ENCODE measurements at places on chromosomes 1 and 21. TPM values are rescaled to one million over a fixed set of nuclear protein-coding genes. Genes with fewer than 3 reads are reported as not detected.
A peak's percentile ranks its signal among the peaks of the same experiment; 100 is the strongest.

The MMEL1 gene
- 0.31 TPM for total RNA-seq

The CD53 gene
- total RNA-seq: 8.2 TPM

The INAVA gene
- total RNA-seq: 1.2 TPM

The PGBD5 gene
- total RNA-seq: 10.3 TPM

The ATPAF1 gene
- total RNA-seq: 44.2 TPM

The TMCO1 gene
- 60.3 TPM for total RNA-seq

The ARPC5 gene
- 105 TPM for total RNA-seq

The PIK3CD gene
- 1.4 TPM for total RNA-seq

The ERICH3 gene
- 0.04 TPM for total RNA-seq

The SPATA17 gene
- 3.0 TPM for total RNA-seq

The PGBD2 gene
- total RNA-seq: 5.4 TPM

The CGN gene
- total RNA-seq: 0.35 TPM

The DMRTA2 gene
- 0.04 TPM for total RNA-seq

The LORICRIN gene
- not detected for total RNA-seq

GRCh38 chr1:50271968-50272578 lies 151.2 kb downstream of the DMRTA2 start:
- DNase-seq: no peak

DNA sequence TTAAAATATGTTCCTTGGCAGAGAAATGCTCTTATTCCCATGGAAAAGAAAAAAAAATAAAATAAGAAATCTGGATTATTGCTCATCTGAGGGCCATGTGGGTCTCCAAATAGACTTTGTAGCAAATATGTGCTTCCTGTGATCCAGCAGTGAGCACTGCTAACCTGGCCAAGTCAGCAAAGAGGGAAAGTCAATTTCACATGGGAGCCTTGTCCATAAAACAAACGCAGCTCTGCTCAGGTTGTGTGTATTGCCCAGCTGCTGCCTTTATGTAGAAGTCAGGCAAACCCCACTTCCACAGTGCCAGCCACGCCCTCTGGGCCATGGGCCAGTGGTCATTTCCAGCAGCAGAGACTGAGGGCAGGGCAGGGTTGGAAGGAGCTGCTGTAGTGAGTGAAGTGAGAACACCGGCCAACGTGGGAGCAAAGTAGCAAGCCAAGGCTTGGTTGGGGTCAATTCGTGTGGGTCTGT lies 174.3 kb downstream of the LYPLAL1 start:
- DNase-seq: peak; percentile 98

GRCh38 chr1:198700016-198700392 lies 61.2 kb downstream of the PTPRC start:
- no peak for DNase-seq

DNA sequence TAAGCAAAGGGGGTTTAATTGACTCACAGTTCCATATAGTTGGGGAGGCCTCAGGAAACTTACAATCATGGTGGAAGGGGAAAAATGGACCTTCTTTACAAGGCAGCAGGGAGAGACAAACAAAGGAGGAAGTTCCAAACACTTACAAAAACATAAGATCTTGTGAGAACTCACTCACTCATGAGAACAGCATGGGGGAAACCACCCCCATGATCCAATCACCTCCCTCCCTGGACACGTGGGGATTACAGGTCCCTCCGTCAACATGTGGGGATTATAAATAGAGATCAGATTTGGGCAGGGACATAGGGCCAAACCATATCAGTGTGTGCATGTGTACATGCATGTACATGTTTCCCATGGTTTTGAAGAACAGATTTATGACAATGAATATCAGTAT lies 5.5 kb upstream of the SMG7 start:
- no peak for DNase-seq

GRCh38 chr1:50522691-50523342 lies 99.6 kb upstream of the DMRTA2 start:
- no peak for DNase-seq

DNA sequence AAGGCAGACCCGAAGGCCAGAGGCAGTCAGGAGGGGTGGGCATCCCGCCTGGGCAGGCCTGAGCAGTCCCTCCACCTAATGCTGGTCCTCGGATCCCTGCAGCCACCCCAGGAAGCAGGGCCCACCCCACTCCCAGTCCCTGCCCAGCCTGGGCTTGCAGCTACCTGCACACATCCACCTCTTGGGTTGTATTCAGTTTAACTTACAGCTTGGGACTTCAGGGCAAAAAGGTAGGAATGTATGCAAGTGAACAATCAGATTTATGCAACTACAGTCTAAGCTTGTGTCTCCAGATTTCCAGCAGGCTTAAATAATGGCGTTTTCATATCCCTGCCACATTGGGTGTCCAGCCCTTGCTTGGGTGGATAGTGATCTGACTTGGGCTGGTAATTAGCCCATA lies 17.4 kb downstream of the LDLRAP1 start:
- no peak for DNase-seq

DNA sequence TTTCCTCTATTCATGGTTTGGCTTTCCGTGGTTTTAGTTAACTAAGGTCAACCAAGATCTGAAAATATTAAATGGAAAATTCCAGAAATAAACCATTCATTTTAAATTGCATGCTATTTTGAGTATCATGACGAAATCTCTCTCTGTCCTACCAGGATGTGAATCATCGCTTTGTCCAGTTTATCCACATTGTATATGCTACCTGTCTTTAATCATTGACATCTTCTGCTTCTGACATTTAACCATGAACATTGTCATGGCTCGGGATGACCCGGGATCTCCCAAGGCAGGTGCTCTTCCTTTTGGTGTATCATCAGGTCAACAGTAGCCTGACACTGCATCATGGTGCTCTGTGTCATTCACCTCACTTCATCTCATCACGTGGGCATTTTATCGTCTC lies 125.5 kb upstream of the HNRNPU start:
- DNase-seq: no peak

DNA sequence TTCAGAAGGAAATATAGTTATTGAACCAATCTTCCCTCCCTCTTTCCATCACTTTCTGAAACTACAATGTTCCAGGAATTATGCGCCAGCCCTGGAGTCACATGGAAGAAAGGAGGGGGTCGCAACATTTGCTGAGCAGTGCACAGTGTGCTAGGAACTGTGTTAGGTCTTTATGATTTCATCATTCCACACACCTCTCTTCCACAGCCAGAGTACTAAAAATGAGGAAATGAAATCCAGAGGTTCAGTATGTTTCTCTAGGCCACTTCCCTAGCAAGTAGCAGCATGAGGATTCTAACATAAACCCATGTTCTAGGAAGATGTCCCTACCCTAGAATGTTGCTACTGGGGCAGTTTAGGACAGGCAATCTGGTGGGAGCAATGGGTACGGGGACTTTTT lies 158.1 kb downstream of the SLC45A1 start:
- DNase-seq: peak; percentile 54

- peak; percentile 90 for DNase-seq
Observed at GRCh38 chr1:223022641-223023473, 120.2 kb downstream of the TLR5 start.

DNA sequence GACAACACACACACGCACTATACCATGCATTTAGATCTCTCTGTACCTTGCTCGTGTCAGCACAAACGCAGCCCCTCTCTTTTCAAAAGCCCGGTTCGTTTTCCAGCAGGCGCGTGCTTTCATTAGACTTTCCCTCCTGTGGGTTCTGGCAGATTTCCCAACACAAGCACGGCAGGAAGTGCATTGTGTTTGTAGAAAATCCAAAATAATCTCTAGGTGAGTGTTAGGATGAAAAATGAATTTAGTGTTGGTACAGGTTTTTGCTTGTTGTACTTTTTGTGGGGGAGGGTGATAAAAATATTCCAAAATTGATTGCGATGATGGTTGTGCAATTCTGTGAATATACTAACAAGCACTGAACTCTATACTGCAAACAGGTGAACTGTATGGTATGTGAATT lies 54.1 kb upstream of the POFUT2 start:
- DNase-seq: no peak

DNA sequence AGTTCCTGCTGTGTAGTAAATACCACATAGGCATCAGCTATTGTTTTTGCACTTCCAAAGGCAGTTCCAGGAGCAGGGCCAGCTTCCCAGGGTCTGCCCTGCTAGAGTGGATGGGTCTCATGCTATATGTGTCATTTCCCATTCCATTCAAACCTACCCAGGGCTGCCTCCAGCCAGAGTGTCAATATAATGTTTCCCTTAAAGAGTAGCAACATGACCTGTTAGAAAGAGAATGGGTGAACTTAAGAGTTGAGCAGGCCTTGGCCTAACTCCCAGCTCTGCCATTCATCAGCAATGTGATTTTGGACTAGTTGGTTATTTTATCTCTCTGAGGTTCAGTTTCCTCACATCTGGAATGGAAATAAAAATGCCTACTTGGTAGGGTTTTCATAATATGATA lies 44.9 kb downstream of the RAB3B start:
- no peak for DNase-seq

- DNase-seq: no peak
Observed at GRCh38 chr21:34880401-34880800, 168.7 kb downstream of the RUNX1 start.

DNA sequence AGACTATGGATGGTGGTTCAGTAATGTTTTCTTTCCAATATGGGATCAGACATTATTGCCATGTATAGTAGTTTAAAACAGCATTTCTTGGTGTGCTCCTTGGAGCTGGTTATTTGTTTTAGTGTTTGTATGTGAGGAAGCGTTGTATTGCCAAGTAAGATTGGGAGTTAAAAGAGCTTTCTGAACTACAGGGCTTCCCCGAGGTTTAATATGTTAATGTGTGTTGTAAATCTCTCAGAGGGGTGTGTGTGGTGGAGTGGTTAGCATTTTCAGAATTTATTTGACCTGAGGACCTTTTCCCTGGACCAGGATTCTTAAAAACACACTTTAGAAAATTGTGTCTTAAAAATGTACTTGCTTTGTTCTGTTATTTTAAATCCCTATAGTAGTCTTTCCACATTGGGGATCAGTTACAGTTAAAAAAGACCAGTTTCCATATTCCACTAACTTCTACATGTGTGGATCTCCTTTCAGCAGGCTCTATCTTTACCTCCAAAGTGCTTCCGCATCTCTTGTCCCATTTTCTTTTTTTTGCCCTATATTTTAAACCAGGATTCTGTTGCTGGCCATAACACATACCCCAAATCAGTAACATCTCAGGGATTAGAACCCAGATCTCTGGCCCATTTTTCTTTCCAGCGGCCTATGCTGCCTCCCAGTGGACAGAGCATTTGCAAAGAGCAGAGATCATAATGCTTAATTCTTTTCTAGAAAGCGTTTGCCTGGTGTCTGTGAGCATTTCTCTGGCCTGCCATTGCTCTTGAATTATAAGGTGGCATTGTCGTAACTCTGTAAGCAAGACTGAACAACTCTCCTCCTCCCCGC lies 58.6 kb downstream of the PBX1 start:
- peak; percentile 50 for DNase-seq

DNA sequence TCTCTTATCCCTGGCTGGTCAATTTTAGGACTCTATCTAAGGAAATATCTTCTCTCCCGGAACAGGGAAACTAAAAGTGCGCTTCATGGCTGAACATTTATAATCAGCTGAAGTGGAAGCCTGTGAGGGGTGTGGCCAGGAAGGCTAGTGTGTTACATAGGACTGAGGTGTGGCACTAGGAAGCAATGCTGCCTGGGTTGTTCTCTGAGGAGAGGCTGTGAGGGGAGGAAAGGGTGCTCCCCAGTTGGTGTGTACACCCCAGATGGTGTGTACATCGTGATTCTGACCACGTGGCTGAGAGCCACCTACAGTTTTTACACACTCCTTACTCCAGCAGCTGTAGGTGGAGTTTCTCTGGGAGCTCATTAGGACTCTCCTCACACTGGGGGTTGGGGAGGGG lies 16.3 kb downstream of the NTPCR start:
- DNase-seq: no peak

GRCh38 chr1:213414911-213415310 lies 363.9 kb downstream of the RPS6KC1 start:
- DNase-seq: no peak

- DNase-seq: no peak
Observed at GRCh38 chr1:40058453-40059337, 18.2 kb downstream of the CAP1 start.

DNA sequence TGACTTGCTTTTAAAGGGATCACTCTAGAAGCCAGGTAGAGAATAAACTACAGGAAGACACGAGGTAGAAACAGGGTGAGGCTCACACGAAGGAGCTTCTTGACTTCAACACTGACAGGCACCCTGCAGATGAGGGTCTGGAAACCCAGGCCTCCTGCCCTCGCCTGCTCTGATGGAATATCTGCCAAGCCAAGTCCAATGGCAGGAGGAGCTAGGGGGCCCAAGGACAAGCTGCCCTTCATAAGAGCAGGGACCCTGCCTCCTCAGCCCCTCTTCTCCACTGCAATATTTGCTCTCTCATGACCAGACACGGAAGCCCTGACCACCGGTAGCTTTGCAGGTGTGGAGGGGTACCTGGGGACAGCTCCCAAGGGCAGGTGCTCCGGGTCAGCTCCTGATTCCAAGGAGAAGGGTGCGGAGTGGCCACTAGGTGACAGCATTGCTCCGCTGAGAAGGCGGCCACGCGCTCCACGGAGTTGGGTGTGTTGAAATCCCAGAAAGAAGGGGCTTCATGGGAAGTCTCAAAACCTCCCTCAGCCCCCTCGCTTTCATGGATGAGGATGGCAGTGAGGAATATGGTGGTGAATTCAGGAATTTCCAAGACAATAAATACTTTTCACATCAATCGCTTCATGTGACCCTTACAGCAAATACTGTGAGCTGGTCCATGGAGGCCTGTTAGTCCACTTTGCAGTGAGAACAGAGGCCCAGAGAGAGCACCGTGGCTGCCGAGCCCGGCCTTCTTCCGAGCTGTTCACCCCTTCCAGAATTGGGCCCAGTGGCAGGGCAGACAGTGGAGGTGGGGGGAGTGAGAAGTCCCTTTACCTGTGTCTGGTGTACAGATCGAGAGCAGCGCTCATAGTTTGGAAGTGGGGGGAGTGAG lies 33.2 kb upstream of the PAX7 start:
- DNase-seq: peak; percentile 61

- no peak for DNase-seq
Observed at GRCh38 chr1:25797939-25798338, 2.1 kb upstream of the SELENON start.

DNA sequence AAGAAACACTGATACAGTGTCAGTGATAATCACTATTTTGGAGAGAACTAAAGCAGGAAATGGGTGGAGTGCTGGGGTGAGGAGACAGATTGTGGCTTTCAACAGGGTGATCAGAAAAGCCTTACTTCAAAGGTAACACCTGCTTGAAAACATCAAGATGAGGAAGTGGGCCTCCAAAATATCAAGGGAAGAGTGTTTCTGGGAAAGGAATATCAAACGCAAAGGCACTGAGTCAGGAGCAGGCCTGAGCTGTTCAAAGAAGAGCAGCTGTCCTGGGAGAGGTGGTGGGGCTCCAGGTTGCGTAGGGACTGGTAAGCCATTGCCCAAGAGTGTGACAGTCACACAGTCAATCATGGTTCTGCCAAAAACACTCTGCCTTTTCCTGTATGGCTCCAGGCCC lies 47.1 kb upstream of the ATP1A1 start:
- DNase-seq: no peak

Measured in muscle of leg (tissue), 16 donors.